ENCODE measurements at places on chromosomes 7 and 10. TPM values are rescaled to one million over a fixed set of nuclear protein-coding genes. Genes with fewer than 3 reads are reported as not detected.

The ZNRF2 gene
- 36.1 TPM for total RNA-seq

The TRPV6 gene
- total RNA-seq: 61.7 TPM

The ABCB4 gene
- under 0.01 TPM for total RNA-seq

The HOXA13 gene
- not detected for total RNA-seq

The TMEM72 gene
- total RNA-seq: 4.7 TPM

The OR13A1 gene
- not detected for total RNA-seq

The PIP gene
- total RNA-seq: not detected

The OR2A12 gene
- not detected for total RNA-seq

The FXYD4 gene
- not detected for total RNA-seq

The DMBT1 gene
- 0.26 TPM for total RNA-seq

The NUTM2E gene
- 1.6 TPM for total RNA-seq

The GLCCI1 gene
- total RNA-seq: 5.9 TPM

The FBXO24 gene
- 1.8 TPM for total RNA-seq

The TMEM196 gene
- total RNA-seq: 0.26 TPM

The DNAJC9 gene
- 5.9 TPM for total RNA-seq

The TMEM236 gene
- 0.52 TPM for total RNA-seq

The ETV1 gene
- total RNA-seq: 2.6 TPM

The TFEC gene
- total RNA-seq: 0.33 TPM

The NEUROD6 gene
- not detected for total RNA-seq

The ZCCHC24 gene
- 14.0 TPM for total RNA-seq

The SOSTDC1 gene
- total RNA-seq: not detected

The ADAM22 gene
- 1.0 TPM for total RNA-seq

The GPR85 gene
- 0.26 TPM for total RNA-seq

The BAMBI gene
- 26.0 TPM for total RNA-seq

The PYROXD2 gene
- total RNA-seq: 4.9 TPM

The CALY gene
- not detected for total RNA-seq

The NPFFR1 gene
- total RNA-seq: not detected

The PILRA gene
- total RNA-seq: not detected

The GIMAP1 gene
- total RNA-seq: 0.99 TPM

The FRA10AC1 gene
- 23.7 TPM for total RNA-seq

The EN2 gene
- total RNA-seq: not detected

Data from body of pancreas (tissue), 4 donors.